Right atrium auricular region (tissue), 2 donors: ENCODE measurements at places on chromosomes 3 and 15. TPM values are rescaled to one million over a fixed set of nuclear protein-coding genes. Genes with fewer than 3 reads are reported as not detected.

DNA sequence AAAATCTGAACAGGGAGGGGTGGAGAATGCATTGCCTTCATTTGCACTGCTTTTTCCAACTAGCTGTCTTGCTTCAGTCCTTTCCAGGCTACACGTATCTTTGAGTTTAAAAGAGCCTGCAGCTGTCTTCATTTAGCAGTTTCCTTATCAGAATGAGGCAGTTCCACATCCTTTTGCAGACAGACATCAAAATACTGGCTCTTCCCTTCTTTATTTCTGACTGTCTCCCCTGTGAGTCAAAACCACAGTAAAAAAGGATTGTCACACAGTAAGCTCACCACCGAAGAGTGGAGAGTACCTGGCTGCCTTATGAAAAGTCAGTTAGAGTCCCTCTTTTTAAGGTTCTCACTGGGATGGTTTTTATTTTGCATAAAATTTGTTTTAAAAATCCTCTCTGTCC is 205.5 kb upstream of the CD96 start:
- H3K4me3 ChIP-seq = no peak overlapping the region
- H3K27me3 ChIP-seq = no peaks in the 10 kb centered on the region
- no peaks in the 10 kb centered on the region for H3K4me1 ChIP-seq
- no peak for DNase-seq
- no peaks in the 10 kb centered on the region for H3K36me3 ChIP-seq

- no peaks in the 10 kb centered on the region for H3K4me1 ChIP-seq
- H3K27ac ChIP-seq = no peak overlapping the region
- no peaks in the 10 kb centered on the region for H3K27me3 ChIP-seq
- no peak overlapping the region for H3K4me3 ChIP-seq
Observed at GRCh38 chr3:151290673-151291072, 12.3 kb upstream of the P2RY14 start.

GRCh38 chr15:25875566-25875965 is 12.4 kb upstream of the ATP10A start:
- no peak overlapping the region for H3K27ac ChIP-seq
- no peak overlapping the region for H3K4me3 ChIP-seq
- DNase-seq = no peak
- no peaks in the 10 kb centered on the region for H3K36me3 ChIP-seq

GRCh38 chr15:65180167-65180566 is 5.0 kb downstream of the CLPX start:
- no peaks in the 10 kb centered on the region for H3K27me3 ChIP-seq
- H3K4me3 ChIP-seq = no peak overlapping the region
- H3K4me1 ChIP-seq = peaks cover 33% of the 10 kb centered on the region
- H3K27ac ChIP-seq = no peak overlapping the region
- DNase-seq = no peak

DNA sequence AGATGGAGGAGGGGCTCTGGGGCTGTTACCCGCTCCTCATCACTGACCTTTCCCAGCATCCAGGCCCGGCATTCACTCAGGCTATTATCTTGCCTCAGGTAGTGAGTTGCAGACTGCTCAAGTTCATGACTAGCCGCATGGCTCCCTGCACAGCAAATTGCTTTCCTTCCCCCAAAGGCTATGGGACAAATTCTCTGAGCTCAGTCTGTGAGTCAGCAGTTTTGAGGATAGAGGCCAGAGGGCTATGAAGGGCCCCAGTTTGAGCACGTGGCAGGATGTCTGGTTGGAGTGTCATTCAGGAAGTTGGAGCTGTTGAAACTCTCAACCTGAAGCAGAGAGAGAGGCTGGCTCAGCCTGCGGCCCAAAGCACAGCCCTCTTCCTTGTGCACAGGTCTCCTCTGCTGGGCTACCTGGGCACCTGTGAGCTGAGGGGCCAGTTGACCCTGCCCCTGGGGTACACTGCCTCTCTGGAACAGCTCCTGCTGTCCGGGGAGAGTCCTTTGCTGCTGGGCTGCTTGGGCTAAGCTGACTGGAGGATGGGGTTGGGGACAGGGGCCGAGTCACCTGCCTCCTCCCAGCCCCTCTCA is 7.9 kb downstream of the FAH start:
- DNase-seq = peak; percentile 68
- peaks cover 10% of the 10 kb centered on the region for H3K4me1 ChIP-seq
- no peaks in the 10 kb centered on the region for H3K36me3 ChIP-seq
- no peaks in the 10 kb centered on the region for H3K27me3 ChIP-seq

- H3K4me3 ChIP-seq = no peak overlapping the region
- H3K36me3 ChIP-seq = no peaks in the 10 kb centered on the region
- DNase-seq = no peak
- H3K4me1 ChIP-seq = peaks cover 57% of the 10 kb centered on the region
Observed at GRCh38 chr15:84991014-84991712, 9.5 kb downstream of the PDE8A start.

DNA sequence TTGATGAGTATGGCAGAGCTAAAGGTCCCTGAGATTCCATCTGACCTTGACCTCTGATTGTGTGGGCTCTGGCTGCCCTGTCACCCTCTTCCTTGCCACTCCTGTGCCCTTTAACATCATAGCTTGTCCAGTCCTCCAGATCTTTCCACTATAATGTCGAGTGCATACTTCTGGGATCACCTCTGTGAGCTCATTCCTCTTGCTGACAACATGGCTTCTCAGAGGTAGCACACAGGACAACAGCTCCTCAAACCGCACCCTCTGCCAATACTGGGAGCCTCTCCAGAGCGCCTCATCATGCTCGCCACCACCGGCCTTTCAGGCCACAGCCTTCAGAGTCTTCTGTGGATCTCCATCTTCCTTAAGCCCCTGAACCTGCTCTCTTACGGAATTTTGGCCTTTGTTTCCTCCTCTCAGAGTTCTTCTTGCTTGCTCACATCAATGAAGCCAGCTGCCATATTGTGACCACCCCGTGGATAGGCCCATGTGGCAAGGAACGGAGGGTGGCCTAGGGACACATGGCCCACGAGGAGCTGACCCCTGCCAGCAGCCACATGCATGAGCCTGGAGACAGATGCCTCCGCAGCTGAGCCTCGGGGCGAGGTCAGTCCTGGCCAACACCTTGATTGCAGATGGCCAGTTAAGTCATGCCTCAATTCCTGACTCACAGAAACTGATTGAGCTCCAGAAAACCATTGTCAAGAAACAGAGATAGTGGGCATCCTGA is 31.1 kb downstream of the PLA2G4D start:
- H3K27ac ChIP-seq = no peak overlapping the region
- no peaks in the 10 kb centered on the region for H3K36me3 ChIP-seq
- H3K27me3 ChIP-seq = no peaks in the 10 kb centered on the region
- H3K4me1 ChIP-seq = no peaks in the 10 kb centered on the region
- peak; percentile 40 for DNase-seq

- H3K27me3 ChIP-seq = no peaks in the 10 kb centered on the region
- no peaks in the 10 kb centered on the region for H3K4me1 ChIP-seq
- no peak for DNase-seq
- H3K36me3 ChIP-seq = no peaks in the 10 kb centered on the region
- H3K27ac ChIP-seq = no peak overlapping the region
Observed at GRCh38 chr15:34815836-34816235, 20.5 kb upstream of the ACTC1 start.

DNA sequence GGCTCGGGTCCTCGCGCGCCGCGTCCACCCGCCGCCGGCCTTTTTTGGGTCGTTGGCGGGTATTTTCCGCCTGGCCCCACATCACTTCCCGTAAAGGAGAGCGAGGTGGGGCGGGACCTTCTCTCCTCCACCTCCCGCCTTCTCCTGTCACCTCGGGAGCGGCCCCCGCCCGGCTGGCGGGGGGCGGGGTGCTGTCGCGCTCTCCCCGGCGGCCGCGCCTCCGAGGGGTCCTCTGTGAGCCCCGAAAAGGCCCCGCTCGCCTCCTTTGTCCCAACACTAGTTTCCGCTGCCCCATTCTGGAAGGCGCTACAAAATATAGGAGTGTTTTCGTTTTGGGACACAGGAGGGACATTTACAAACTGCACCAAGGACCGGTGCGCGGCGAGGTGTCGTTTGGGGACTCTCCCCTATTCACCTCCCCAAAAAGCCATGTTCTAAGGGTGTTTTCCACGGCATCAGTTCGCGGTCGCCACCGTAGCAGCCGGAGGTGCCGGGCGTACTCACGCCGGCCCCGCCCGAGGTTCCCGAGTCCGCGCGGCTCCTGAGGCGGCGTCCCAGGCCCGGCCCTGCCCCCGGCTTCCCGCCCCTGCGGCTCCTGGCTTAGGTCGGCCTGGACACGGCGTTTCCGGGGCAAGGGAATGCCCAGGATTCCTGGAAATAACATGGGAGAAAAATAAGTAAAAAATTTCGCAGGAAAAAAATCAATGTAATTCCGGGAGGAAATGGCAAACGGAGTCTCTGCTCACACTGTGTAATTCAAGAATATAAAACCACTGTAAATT is at the start of gene RAB27A:
RAB27A (minus strand) TSS at position 68 of the 782 bp plus-strand sequence. CDS start 54,879 bp downstream, outside the sequence.
- H3K4me1 ChIP-seq = no peaks in the 10 kb centered on the region
- H3K27ac ChIP-seq = peak within 1 kb of the TSS; percentile 88

- no peak for DNase-seq
- H3K36me3 ChIP-seq = no peaks in the 10 kb centered on the region
- no peaks in the 10 kb centered on the region for H3K27me3 ChIP-seq
- H3K4me3 ChIP-seq = no peak overlapping the region
Observed at GRCh38 chr3:138317687-138318086, 12.0 kb downstream of the NME9 start.

- H3K4me1 ChIP-seq = no peaks in the 10 kb centered on the region
- DNase-seq = no peak
- no peaks in the 10 kb centered on the region for H3K27me3 ChIP-seq
- no peak overlapping the region for H3K27ac ChIP-seq
Observed at GRCh38 chr15:36252146-36252711, 327.2 kb upstream of the CDIN1 start.

GRCh38 chr3:161217496-161217895 is 3.6 kb upstream of the NMD3 start:
- no peak for DNase-seq
- H3K4me3 ChIP-seq = no peak overlapping the region
- H3K27me3 ChIP-seq = no peaks in the 10 kb centered on the region
- no peaks in the 10 kb centered on the region for H3K36me3 ChIP-seq

GRCh38 chr3:126925411-126926171 is 57.3 kb upstream of the PLXNA1 start:
- H3K27ac ChIP-seq = no peak overlapping the region
- no peaks in the 10 kb centered on the region for H3K36me3 ChIP-seq
- DNase-seq = no peak
- H3K27me3 ChIP-seq = no peaks in the 10 kb centered on the region

DNA sequence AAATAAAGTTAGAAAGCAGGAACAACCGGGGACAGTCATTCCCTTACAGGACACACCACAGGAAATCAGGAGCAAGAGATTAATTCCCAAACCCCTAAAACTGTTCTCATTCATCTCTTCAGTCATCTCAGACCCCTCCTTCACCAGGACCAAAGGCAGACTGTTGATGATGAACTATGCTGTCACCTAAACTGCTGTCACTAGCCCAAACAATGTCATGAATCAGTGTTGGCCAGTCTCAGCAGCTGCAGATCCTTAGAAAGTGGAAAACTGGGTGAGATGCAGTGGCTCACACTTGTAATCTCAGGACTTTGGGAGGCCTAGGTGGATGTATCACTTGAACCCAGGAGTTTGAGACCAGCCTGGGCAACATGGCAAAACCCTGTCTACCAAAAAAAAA is 909.6 kb downstream of the ROBO1 start:
- no peaks in the 10 kb centered on the region for H3K27me3 ChIP-seq
- no peak for DNase-seq
- no peak overlapping the region for H3K27ac ChIP-seq
- H3K4me1 ChIP-seq = no peaks in the 10 kb centered on the region
- no peak overlapping the region for H3K4me3 ChIP-seq

- no peaks in the 10 kb centered on the region for H3K36me3 ChIP-seq
- no peak for DNase-seq
- H3K27ac ChIP-seq = no peak overlapping the region
- no peaks in the 10 kb centered on the region for H3K4me1 ChIP-seq
Observed at GRCh38 chr3:52874160-52874701, 23.1 kb downstream of the STIMATE start.

DNA sequence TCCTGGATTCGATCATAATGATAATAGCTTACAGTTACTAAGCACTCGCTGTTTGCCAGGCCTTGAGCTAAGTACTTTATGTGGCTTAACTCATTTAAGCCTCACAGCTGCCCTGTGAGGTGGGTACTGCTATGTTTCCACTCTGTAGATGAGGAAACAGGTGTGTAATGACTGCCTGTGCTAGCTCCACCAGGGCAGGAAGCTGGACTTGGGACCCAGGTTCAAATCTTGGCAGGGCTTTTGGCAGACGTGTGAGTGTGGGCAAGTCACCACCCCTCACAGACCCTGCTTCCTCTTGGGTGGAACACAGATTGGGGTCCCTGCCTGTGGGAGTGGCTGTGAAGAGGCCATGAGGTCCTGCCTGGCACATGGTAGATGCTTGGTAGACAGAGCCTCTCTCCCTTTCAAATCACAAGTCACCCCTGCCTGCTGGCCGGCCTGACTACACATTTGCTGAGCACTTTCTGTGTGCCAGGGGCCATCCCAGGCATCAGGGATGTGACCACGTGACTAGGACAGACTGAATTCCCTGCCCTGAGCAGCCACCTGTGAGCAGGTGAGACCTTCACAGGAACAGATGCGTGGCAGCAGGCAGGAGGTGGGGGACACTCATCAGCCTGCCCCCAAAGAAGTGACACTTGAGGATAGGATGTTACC is 3.7 kb downstream of the EFCC1 start:
- DNase-seq = no peak
- no peaks in the 10 kb centered on the region for H3K36me3 ChIP-seq
- H3K4me3 ChIP-seq = no peak overlapping the region
- H3K27ac ChIP-seq = peak overlapping the region; percentile 35
- H3K27me3 ChIP-seq = no peaks in the 10 kb centered on the region

DNA sequence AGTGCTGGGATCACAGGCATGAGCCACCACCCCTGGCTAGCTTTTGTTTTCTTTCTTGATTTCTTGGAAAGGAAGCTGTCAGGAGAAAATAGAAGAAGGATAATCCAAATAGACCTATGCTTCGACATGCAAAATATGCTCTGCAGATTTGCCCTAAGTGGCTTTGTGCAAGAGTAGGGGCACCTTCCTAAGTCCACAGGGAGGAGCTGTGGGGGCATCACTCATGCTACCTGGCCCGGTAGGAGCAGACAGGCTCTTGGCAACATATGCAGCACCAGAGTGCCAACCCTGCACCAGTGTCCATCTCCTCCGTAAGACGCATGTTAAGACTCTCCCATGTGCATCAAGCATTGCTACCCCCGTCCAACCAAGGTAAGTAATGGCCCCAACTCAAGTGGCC is 190.7 kb upstream of the UBE2E1 start:
- H3K27me3 ChIP-seq = no peaks in the 10 kb centered on the region
- no peaks in the 10 kb centered on the region for H3K36me3 ChIP-seq
- H3K4me1 ChIP-seq = no peaks in the 10 kb centered on the region
- H3K27ac ChIP-seq = no peak overlapping the region
- no peak overlapping the region for H3K4me3 ChIP-seq

- H3K4me1 ChIP-seq = peaks cover 16% of the 10 kb centered on the region
- no peak for DNase-seq
- H3K4me3 ChIP-seq = peak overlapping the region; percentile 32
- H3K27me3 ChIP-seq = no peaks in the 10 kb centered on the region
Observed at GRCh38 chr15:78831229-78832207, 20.3 kb upstream of the ADAMTS7 start.

GRCh38 chr15:99921101-99921500 is 187.9 kb upstream of the LYSMD4 start:
- no peaks in the 10 kb centered on the region for H3K27me3 ChIP-seq
- DNase-seq = no peak
- no peaks in the 10 kb centered on the region for H3K4me1 ChIP-seq
- H3K4me3 ChIP-seq = no peak overlapping the region
- no peak overlapping the region for H3K27ac ChIP-seq
- no peaks in the 10 kb centered on the region for H3K36me3 ChIP-seq

GRCh38 chr15:75213768-75214221 is 12.1 kb downstream of the C15orf39 start:
- no peak overlapping the region for H3K27ac ChIP-seq
- peaks cover 31% of the 10 kb centered on the region for H3K4me1 ChIP-seq
- H3K27me3 ChIP-seq = no peaks in the 10 kb centered on the region
- DNase-seq = no peak
- H3K4me3 ChIP-seq = no peak overlapping the region

EBLN2 gene
- 0.67 TPM for total RNA-seq

SMCO1 gene
- total RNA-seq = 42.3 TPM

DPPA2 gene
- total RNA-seq = not detected

MYO5C gene
- total RNA-seq = 2.0 TPM

CFAP91 gene
- total RNA-seq = 1.5 TPM
